Hepatocyte (in vitro differentiated cells): ENCODE measurements at places on chromosomes 2 and 18.
A peak's percentile ranks its signal among the peaks of the same experiment; 100 is the strongest.

- H3K27me3 ChIP-seq: no peaks in the 10 kb centered on the region
- no peaks in the 10 kb centered on the region for H3K4me1 ChIP-seq
- H3K36me3 ChIP-seq: no peaks in the 10 kb centered on the region
- no peak overlapping the region for H3K27ac ChIP-seq
- no peak overlapping the region for H3K4me3 ChIP-seq
Observed at GRCh38 chr2:10794876-10795275, 17.7 kb downstream of the PDIA6 start.

- H3K27me3 ChIP-seq: no peaks in the 10 kb centered on the region
- no peak for DNase-seq
- H3K27ac ChIP-seq: no peak overlapping the region
Observed at GRCh38 chr2:168149986-168150385, 97.4 kb downstream of the STK39 start.

- no peak for DNase-seq
- no peak overlapping the region for H3K4me3 ChIP-seq
- no peaks in the 10 kb centered on the region for H3K36me3 ChIP-seq
- H3K27me3 ChIP-seq: no peaks in the 10 kb centered on the region
Observed at GRCh38 chr2:223306371-223306770, 254.4 kb downstream of the KCNE4 start.

DNA sequence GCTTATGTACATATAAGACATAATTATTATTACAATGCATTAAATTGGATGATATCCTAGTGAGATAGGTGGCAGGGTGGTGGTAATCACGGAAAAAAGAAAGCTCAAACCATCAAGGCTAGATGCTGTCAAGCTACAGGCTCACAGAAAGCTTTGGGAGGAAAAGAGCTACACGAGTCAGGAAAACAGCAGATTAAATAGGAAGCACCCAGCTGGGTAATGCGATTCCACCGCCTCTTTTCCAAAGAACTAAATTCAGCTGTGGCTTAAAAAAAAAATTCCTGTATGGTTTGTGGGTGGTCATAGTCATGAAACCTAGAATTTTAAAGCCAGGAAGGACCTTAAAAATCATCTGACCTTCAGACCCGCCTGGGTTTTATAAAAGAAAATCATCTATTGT lies 23.7 kb upstream of the PTPN4 start:
- H3K4me3 ChIP-seq: no peak overlapping the region
- no peaks in the 10 kb centered on the region for H3K27me3 ChIP-seq
- peaks cover 7% of the 10 kb centered on the region for H3K4me1 ChIP-seq
- no peak for DNase-seq

- no peak overlapping the region for H3K27ac ChIP-seq
- no peaks in the 10 kb centered on the region for H3K27me3 ChIP-seq
- peak; percentile 2 for DNase-seq
- no peak overlapping the region for H3K4me3 ChIP-seq
- no peaks in the 10 kb centered on the region for H3K4me1 ChIP-seq
Observed at GRCh38 chr2:3442185-3442584, 62.7 kb downstream of the TRAPPC12 start.

DNA sequence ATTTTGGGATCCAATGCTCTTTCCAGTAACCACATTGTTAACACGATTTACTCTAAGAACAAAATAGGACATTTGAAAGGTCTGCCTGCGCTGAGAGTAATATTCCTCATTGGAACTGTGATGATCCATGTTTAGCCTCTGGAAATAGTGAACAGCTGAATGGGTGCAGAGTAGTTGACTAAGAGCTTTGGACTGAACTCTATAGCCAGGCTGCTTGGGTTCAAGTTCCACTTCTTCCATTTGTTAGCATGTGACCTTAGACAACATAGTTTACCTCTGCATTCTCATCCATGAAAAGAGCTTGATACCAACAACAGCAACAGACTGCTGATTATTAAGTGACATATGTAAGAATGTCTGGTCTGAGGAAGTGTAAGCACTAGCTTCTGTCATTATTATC lies 128.3 kb upstream of the MMADHC start:
- no peak overlapping the region for H3K4me3 ChIP-seq
- no peaks in the 10 kb centered on the region for H3K27me3 ChIP-seq
- no peaks in the 10 kb centered on the region for H3K36me3 ChIP-seq
- no peak overlapping the region for H3K27ac ChIP-seq
- H3K4me1 ChIP-seq: no peaks in the 10 kb centered on the region

GRCh38 chr2:238422285-238422684 lies 4.4 kb upstream of the ASB1 start:
- DNase-seq: no peak
- no peak overlapping the region for H3K27ac ChIP-seq
- H3K4me1 ChIP-seq: peaks cover 26% of the 10 kb centered on the region
- no peaks in the 10 kb centered on the region for H3K36me3 ChIP-seq

- DNase-seq: peak; percentile 86
- peaks cover 4% of the 10 kb centered on the region for H3K36me3 ChIP-seq
- H3K27me3 ChIP-seq: no peaks in the 10 kb centered on the region
- H3K27ac ChIP-seq: peak overlapping the region; percentile 75
- H3K4me1 ChIP-seq: peaks cover 47% of the 10 kb centered on the region
- H3K4me3 ChIP-seq: no peak overlapping the region
Observed at GRCh38 chr2:54665436-54665856, 58.0 kb upstream of the EML6 start.

- H3K4me3 ChIP-seq: no peak overlapping the region
- DNase-seq: no peak
- H3K36me3 ChIP-seq: no peaks in the 10 kb centered on the region
- no peak overlapping the region for H3K27ac ChIP-seq
- H3K27me3 ChIP-seq: no peaks in the 10 kb centered on the region
Observed at GRCh38 chr18:68722821-68723220, 7.9 kb upstream of the TMX3 start.

DNA sequence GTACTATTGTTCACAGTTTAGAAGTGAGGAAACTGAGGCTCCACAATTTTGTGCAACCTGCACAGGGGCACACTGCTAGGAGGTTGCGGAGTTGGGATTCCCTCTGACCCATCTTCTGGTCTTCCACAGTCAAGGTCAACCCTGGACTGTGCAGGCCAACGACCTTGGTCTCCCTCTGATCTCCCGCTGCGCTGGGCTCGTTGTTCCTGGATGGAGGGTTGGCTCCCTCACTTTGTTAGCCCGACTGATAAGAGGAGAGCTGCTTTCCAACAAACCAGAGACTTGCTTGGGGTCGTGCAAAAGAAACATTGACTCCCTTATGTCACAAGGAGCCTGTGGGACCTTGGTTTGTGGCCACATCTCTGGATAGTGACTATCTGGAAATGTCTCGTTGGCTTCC lies 187.6 kb downstream of the MYCN start:
- no peaks in the 10 kb centered on the region for H3K4me1 ChIP-seq
- H3K36me3 ChIP-seq: no peaks in the 10 kb centered on the region
- H3K27ac ChIP-seq: no peak overlapping the region
- H3K4me3 ChIP-seq: no peak overlapping the region
- DNase-seq: no peak
- no peaks in the 10 kb centered on the region for H3K27me3 ChIP-seq

GRCh38 chr2:74869517-74869916 lies 35.6 kb downstream of the HK2 start:
- H3K4me1 ChIP-seq: peaks cover 7% of the 10 kb centered on the region
- no peak overlapping the region for H3K4me3 ChIP-seq
- no peaks in the 10 kb centered on the region for H3K36me3 ChIP-seq
- H3K27me3 ChIP-seq: no peaks in the 10 kb centered on the region

DNA sequence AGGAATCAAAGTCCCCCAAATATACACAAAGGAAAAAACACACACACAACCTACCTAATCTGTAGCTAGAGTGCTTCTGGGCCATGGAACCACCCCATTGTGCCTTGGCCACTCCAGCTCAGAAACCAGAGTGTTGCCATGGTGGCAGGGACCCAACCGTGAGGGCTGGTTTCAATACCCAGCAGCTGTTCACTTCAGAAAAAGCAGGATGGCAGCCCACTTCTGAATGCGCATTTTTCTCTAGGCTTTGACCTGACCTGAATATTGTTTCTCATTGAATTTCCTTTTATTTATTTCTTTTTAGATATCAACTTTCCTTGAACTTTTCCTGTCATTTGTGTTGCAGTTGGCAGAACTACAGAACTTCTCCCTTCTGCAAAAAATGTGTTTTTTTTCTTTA lies 43.0 kb upstream of the EHBP1 start:
- no peaks in the 10 kb centered on the region for H3K36me3 ChIP-seq
- peaks cover 28% of the 10 kb centered on the region for H3K4me1 ChIP-seq
- no peak overlapping the region for H3K4me3 ChIP-seq
- H3K27ac ChIP-seq: peak overlapping the region; percentile 23
- DNase-seq: no peak
- no peaks in the 10 kb centered on the region for H3K27me3 ChIP-seq

DNA sequence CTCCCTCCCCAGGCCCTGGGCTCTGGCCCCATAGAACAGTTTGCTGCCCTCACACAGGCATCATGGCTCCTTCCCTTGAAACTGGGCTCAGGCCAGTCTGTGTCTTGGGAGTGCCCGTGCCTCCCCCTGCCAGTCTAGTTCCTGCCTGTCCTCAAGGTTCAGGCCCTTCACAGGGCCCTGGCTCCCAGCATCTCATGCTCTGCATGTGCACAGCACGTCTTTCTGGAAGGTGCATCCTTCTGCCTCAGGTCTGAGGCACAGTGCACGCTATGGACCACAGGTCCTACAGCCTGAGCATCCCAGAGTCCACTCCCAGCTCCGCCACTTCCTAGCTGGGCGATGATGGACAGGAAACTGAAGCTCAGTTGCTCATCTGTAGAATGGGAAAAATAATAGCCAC lies 35.6 kb upstream of the FOSL2 start:
- H3K4me3 ChIP-seq: no peak overlapping the region
- H3K27me3 ChIP-seq: no peaks in the 10 kb centered on the region
- peaks cover 41% of the 10 kb centered on the region for H3K4me1 ChIP-seq
- peak overlapping the region; percentile 99 for H3K27ac ChIP-seq
- DNase-seq: no peak

DNA sequence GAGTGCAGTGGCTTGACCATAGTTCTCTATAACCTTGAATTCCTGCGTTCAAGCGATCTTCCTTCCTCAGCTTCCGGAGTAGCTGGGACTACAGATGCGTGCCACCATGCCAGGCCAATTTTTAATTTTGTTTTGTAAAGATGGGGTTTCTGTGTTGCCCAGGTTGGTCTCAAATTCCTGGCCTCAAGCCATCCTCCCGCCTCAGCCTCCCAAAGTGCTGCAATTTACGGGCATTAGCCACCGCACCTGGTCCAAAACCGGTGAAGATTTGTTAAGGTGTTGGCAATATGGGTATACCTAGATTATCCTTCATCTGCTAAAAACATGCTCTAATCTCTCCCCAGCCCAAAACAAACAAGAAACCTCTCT lies 1.3 kb upstream of the EIF2AK3 start:
- peak overlapping the region; percentile 5 for H3K4me3 ChIP-seq
- no peak for DNase-seq
- H3K36me3 ChIP-seq: no peaks in the 10 kb centered on the region
- H3K27ac ChIP-seq: peak overlapping the region; percentile 94

- H3K27ac ChIP-seq: peak overlapping the region; percentile 57
- peak; percentile 10 for DNase-seq
- H3K4me3 ChIP-seq: peak overlapping the region; percentile 47
Observed at GRCh38 chr2:14633461-14634181, 1.1 kb downstream of the LRATD1 start.

DNA sequence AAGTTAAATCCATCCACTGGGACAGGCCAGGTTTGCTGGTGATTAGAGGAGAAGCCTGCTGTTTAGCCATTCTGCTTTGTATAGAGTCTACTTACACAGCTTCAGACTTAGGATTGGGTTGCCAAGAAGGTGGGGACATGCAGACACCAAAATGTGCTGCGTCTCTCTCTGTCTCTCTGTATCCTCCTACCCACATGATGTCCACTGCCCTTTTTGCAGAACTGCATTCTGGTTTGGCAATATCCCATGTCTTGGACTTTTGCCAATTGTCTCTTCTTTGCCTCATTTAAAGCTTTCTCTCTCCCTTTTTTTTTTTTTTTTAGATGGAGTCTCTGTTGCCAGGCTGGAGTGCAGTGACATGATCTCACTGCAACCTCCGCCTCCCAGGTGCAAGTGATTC lies 261.1 kb upstream of the FN1 start:
- H3K4me1 ChIP-seq: peaks cover 17% of the 10 kb centered on the region
- DNase-seq: no peak
- H3K36me3 ChIP-seq: no peaks in the 10 kb centered on the region
- H3K4me3 ChIP-seq: no peak overlapping the region

GRCh38 chr2:152395572-152395971 lies 60.6 kb downstream of the FMNL2 start:
- no peak overlapping the region for H3K4me3 ChIP-seq
- H3K27me3 ChIP-seq: no peaks in the 10 kb centered on the region
- peaks cover 5% of the 10 kb centered on the region for H3K4me1 ChIP-seq
- DNase-seq: no peak
- H3K36me3 ChIP-seq: no peaks in the 10 kb centered on the region

DNA sequence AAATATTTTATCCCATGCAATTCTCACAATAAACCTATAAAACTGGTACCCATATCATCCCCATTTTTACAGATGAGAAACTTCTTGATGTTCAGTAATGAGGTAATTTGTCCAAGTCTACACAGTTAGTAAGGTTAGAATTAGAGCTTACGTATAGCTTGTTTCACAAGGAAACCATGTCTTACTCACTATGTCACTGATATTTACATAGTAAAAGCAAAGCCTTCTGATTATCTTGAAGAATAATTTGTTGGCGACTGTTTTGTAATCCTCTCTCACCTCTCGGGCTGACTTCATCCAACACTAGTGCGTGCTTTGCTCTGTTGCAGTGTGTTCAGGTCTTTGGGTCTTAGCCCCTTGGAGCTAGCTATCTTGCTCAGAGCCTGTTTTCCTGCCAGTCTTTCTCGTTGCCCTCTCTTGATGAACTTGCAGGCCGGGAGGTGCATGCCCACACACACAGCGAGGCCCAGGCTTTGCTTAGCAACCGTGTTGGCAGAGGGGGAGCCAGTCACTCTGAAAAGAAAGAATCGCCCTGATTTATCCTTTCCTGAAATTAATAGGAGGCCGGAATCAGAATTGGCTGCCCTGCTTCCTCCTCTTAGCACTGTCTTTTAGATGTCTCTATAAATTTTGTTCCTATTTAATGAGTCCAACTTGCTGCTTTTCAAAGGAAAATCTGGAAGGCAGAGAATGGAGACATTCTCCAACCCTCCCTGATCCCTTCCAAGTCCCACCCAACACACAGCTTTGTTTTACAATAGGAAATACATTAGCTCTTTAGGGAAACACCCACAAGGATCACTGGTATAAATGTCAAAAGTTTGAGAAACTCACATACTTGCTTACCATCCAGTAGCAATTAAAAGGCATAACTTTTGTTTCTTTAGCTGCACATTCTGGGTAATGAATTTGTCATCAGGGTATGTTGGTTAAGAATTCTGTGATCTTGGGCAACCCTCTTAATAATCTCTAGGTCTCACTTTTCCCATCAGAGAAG lies 97.6 kb upstream of the SEC11C start:
- H3K27ac ChIP-seq: no peak overlapping the region
- no peak overlapping the region for H3K4me3 ChIP-seq
- peaks cover 7% of the 10 kb centered on the region for H3K4me1 ChIP-seq
- H3K27me3 ChIP-seq: no peaks in the 10 kb centered on the region
- H3K36me3 ChIP-seq: no peaks in the 10 kb centered on the region
